Calu3 (cell line): ENCODE measurements at places on chromosomes 6 and 20. TPM values are rescaled to one million over a fixed set of nuclear protein-coding genes. Genes with fewer than 3 reads are reported as not detected.

GRCh38 chr6:138593124-138593877, 94.0 kb upstream of the NHSL1 start:
- H3K27me3 ChIP-seq: no peaks in the 10 kb centered on the region
- H3K36me3 ChIP-seq: no peaks in the 10 kb centered on the region
- peak overlapping the region; percentile 54 for H3K4me3 ChIP-seq
- peak; percentile 33 for DNase-seq
- H3K27ac ChIP-seq: peak overlapping the region; percentile 92

DNA sequence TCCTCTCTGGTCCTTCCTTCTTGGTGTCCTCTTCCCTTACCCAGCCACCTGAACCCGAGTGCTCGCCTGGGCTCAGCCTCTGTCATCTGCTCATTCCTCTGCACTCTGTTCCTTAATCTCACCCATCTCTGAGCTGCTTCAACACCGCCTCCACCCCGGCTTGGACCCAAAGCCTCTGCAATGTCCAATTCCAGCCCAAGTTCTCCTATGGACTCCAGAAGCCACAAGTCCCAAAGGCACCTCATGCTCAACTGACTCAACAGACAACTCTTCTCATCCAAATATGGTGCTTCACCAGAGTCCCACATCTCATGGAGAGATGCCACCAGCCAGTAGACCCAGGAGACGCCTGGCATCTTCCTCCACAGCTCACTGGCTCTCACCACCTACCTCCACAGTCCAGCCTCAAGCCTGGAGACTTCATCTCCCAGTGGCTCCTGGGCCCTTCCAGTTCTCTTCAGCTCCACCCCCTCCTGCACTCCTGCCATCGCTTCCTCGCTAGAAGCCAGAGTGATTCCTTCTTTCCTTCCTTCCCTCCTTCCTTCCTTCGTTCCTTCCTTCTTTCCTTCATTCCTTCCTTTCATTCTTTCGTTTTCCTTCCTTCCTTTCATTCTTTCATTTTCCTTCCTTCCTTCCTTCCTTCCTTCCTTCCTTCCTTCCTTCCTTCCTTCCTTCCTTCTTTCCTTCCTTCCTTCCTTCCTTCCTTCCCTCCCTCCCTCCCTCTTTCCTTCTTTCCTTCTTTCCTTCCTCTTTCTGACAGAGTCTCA, 40.9 kb upstream of the NNAT start:
- H3K36me3 ChIP-seq: no peaks in the 10 kb centered on the region
- DNase-seq: no peak
- no peak overlapping the region for H3K27ac ChIP-seq
- no peaks in the 10 kb centered on the region for H3K4me1 ChIP-seq
- H3K27me3 ChIP-seq: peaks cover 85% of the 10 kb centered on the region

DNA sequence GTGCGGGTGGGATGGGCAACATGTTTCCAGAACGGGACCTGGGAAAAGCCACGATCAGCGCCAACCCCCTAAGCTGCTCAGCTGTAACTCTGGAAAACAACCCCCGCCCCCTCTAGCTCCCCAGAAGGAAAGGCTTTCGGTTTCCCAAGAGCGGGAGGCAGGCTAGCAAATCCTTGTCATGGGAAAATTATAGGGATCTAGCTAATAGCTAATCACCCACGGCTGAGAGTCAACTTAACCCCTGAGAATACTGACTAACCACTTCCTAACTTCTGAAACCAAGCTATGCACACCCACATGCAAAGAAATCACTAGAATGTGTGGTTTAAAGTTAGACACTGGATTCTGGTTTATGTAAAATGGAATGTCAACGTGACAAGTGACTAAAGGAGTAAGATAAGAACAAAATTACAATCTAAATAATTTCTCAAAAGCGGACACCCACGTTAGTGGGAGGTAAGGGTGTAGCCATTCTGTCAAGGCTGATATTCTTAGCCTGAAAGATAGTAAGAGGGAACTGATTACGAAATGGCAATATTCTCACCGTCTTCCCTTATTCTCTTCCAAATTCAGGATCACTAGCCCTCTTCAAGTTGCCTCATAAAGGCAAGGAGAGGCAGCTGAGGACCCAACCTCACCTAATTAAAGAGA, 20.1 kb downstream of the JAG1 start:
- peak overlapping the region; percentile 56 for H3K27ac ChIP-seq
- H3K27me3 ChIP-seq: no peaks in the 10 kb centered on the region
- H3K4me1 ChIP-seq: peaks cover 36% of the 10 kb centered on the region
- H3K4me3 ChIP-seq: peak overlapping the region; percentile 22

DNA sequence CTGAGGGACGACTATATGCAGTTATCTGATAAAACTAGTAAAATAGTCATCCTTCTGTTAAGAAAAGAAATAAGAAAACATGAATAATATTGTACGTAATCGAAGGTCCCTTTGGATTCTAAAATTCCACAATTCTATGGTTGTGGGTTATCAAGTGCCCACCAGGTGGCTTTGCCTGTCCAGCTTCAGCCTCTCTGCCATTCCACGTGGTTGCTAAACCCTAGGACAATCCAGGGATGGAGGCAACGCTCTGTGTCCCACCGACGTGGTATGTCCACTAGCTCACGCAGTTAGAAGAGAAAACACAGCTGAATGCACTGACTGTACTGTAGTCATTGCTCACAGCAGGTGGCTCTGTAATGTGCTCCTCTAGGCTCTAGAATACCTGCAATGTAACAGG, 349.3 kb downstream of the FARS2 start:
- H3K27me3 ChIP-seq: no peaks in the 10 kb centered on the region
- no peaks in the 10 kb centered on the region for H3K4me1 ChIP-seq
- no peak overlapping the region for H3K4me3 ChIP-seq

- no peaks in the 10 kb centered on the region for H3K27me3 ChIP-seq
- no peaks in the 10 kb centered on the region for H3K36me3 ChIP-seq
- no peak for DNase-seq
- H3K4me3 ChIP-seq: no peak overlapping the region
- peaks cover 24% of the 10 kb centered on the region for H3K4me1 ChIP-seq
- H3K27ac ChIP-seq: no peak overlapping the region
Observed at GRCh38 chr6:72972579-72972978, 252.7 kb downstream of the KHDC1L start.

DNA sequence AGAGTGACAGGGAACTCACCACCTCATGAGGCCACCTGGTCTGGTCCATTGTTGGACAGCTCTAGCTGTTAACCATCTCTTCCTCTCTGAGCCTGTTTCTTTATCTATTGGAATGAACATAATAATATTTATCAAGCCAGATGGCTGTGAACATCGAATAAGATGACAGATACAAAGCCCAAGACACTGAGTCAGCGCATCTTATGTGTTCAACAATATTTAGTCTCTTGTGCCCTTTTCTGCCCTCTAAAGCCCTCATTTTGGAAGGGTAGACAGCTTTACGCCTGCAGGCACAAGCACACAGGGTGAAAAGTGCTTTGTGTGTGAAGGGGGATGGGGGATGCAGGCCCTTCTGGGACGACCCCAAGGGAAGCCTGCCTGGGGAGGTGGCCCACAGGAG, 164.0 kb downstream of the GRM4 start:
- H3K27ac ChIP-seq: no peak overlapping the region
- H3K27me3 ChIP-seq: peaks cover 77% of the 10 kb centered on the region
- H3K4me1 ChIP-seq: no peaks in the 10 kb centered on the region
- no peaks in the 10 kb centered on the region for H3K36me3 ChIP-seq
- H3K4me3 ChIP-seq: no peak overlapping the region

TLDC2 gene
- 1.1 and 1.9 TPM in 2 replicates for total RNA-seq

CENPW gene
- total RNA-seq: 66.4 and 73.4 TPM in 2 replicates

DNA sequence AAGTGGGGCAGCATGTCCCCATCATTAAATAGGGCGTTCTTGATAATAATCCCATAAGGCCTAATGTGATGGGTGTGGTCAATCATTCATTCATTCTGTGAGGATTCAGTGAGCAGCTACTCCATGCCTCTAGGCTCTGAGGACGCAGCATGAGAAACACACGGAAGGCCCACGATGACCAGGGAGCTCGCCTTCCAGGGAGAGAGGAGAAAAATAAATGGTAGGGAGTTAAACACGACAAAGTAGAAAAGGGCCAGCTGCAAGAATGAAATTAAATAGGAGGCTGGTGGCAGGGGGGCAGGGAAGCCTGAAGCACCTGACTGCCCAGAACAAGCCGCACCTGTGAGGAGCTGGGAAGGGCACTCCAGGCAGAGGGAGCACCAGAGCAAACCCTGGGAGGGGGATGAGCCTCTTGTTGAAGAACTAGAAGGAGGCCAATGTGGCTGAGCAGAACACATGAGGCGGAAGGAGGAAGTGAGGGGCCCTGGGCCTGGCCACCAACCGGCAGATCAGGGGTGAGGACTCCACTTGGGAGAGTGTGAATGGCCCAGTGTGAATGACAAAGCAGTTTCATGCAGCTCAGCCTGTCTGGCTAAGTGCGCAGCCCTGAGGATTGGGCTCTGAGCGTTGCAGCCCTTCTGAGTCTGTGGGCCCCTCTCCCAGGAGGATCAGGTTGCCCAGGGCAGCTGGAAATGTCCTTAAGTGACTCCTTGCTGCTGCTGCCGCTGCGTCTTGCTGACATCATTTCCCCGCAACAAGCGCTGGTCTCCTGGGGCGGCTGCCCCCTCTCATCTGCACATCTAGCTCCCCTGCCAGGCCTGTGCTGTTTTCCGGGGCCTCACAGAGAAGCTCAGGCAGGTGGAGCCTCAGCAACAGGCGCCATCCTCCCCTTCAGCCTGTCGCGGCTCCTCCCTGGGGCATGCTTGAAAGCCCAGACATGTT, 99.9 kb downstream of the CDH26 start:
- H3K4me3 ChIP-seq: no peak overlapping the region
- H3K4me1 ChIP-seq: peaks cover 16% of the 10 kb centered on the region
- H3K36me3 ChIP-seq: no peaks in the 10 kb centered on the region
- no peak overlapping the region for H3K27ac ChIP-seq
- H3K27me3 ChIP-seq: peaks cover 76% of the 10 kb centered on the region
- no peak for DNase-seq

SLC16A10 gene
- 2.6 TPM in 2 replicates for total RNA-seq

FABP7 gene
- total RNA-seq: not detected in 2 replicates

- H3K4me3 ChIP-seq: peak overlapping the region; percentile 45
- DNase-seq: no peak
- peaks cover 8% of the 10 kb centered on the region for H3K4me1 ChIP-seq
- no peaks in the 10 kb centered on the region for H3K36me3 ChIP-seq
- H3K27me3 ChIP-seq: peaks cover 12% of the 10 kb centered on the region
Observed at GRCh38 chr6:1179571-1180459, 132.1 kb upstream of the FOXQ1 start.

DNA sequence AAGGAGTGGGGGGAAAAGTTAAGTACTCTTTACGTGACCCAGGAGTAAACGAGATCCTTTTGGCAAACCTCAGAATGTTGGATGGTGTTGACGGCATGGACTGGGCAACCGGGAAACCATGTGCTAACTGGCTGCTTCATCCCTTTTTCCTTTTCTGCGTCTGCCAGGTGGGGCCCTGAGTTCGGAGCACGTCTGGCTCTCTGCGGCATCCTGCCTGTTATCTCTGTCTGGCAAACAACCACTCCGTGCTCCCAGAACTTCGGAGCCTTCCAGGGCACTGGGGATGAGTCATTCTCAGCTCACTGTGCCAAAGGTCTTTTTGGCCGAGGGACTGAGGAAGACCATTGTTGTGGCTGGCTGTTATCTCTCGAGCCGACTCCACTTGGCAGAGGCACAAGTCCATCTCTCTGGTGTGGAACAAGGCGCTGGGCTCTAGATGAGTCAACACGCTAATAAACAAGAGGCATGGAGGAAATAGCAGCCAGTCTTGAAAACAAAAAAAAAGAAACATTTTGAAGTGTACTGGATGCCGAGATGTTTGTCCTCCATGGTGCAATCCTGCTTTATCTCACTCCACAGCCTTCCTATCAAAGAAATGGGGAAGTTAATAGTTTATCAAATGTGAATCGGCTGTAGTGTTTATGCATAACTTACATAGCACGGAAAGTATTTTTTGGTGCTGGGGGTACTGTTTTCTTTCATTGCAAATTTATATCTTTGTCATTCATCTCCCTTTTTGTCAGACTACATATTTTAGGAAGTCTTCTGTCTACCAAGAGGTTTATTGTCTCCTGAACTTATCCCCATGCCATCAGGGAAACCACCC, 64.6 kb upstream of the TXNDC5 start:
- peak overlapping the region; percentile 46 for H3K4me3 ChIP-seq
- H3K27ac ChIP-seq: peak overlapping the region; percentile 27
- peaks cover 21% of the 10 kb centered on the region for H3K4me1 ChIP-seq
- peak; percentile 67 for DNase-seq
- no peaks in the 10 kb centered on the region for H3K27me3 ChIP-seq
- H3K36me3 ChIP-seq: peaks cover 8% of the 10 kb centered on the region

GRCh38 chr6:27924179-27924578, 12.0 kb upstream of the OR2B2 start:
- H3K27me3 ChIP-seq: no peaks in the 10 kb centered on the region
- no peak overlapping the region for H3K4me3 ChIP-seq
- no peak for DNase-seq
- no peak overlapping the region for H3K27ac ChIP-seq
- H3K36me3 ChIP-seq: no peaks in the 10 kb centered on the region

GRCh38 chr20:50439539-50440453, 70.4 kb upstream of the PTPN1 start:
- peaks cover 9% of the 10 kb centered on the region for H3K36me3 ChIP-seq
- H3K27ac ChIP-seq: peak overlapping the region; percentile 87
- no peak for DNase-seq
- peak overlapping the region; percentile 24 for H3K4me3 ChIP-seq
- no peaks in the 10 kb centered on the region for H3K27me3 ChIP-seq

KAT14 gene
- 3.1 and 4.4 TPM in 2 replicates for total RNA-seq

DNA sequence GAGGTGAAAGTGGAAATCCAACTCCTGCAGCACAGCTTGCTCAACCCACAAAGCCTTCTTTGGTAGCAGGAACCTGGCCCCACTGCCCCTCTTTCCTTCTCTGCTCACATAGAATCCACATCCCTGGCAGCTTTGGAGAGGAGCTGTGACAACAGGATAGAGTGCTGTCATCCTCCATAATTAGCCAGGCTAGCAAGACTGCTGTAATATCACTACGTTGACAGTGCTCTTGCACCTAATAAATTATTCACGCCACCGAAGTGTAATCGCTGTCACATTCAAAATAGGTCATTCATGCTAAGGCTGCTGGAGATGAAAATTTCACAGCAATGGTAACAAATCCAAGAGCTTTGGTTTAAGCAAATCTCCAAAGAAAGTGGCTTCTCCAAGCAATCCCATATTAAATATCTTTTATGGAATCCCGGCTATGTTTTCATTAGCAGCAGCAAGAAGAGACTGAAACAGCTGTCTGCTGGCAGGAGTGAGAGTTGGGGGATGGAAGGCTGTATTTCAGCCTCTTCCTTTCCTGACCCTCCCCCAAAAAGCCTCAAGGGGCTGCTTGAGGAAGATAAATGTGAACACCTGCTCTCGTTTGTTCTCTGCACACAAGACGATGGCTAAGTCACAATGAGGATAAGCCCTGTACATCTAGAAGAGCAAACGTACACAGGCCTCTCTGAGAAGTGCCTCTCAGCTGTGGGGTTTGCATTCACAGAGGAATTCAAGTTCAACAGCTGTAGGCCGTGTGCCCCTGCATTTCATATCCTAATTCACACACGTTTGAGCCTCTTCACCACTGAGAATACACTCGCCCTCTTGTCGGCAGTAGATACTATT, 16.5 kb downstream of the RIPOR2 start:
- no peaks in the 10 kb centered on the region for H3K36me3 ChIP-seq
- no peak for DNase-seq
- H3K27ac ChIP-seq: no peak overlapping the region
- no peak overlapping the region for H3K4me3 ChIP-seq
- no peaks in the 10 kb centered on the region for H3K4me1 ChIP-seq
